ENCODE measurements at places on chromosomes 7 and 10.

DNA sequence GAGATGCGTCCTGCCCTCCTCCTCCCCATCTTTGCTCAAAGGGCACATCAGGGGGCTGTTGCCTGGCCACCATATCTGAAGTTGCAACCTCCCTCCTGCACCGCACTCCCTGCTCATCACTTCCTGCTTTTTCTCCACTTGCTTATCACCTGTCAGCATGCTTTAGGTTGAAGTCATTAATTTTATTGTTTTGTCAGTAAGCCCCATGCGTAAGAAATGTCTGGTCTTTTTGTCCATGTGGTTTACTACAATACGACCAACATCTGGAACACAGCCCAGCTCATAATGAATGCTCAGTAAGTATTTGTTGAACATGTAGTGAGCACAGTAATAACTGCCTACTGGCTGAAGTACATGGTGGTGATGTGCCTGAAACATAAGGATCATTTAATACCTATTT lies 71.6 kb upstream of the GJD4 start:
- peak; percentile 25 for DNase-seq

GRCh38 chr7:30790356-30790755 lies 19.1 kb downstream of the MINDY4 start:
- no peak for DNase-seq

DNA sequence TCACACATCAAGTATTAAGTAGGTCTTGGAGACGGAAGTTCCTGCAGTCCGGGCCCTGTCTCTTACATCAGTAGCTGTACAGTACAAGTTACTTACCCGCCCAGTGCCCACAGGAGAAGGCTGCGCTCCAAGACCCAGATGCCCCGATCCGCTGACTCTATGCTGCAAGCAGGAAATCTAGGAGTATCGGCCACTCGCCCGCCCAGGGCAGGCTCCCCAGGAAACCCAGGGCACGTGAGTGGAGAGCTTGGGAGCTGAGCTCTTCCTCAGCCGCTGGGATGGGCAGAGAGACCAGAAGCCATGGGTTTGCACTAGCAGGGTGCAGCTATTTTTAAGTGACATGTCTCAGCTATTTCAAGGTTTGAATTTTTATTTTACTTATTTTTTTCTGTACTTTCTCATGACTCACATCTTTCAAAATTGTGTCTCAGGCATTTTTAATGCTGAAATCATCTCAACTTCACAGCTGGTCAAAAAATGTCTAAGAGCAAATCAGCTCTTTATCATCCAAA lies 1.9 kb upstream of the GPER1 start:
- peak; percentile 46 for DNase-seq

- DNase-seq: no peak
These were observed 50.5 kb downstream of the MRPL32 start for GRCh38 chr7:42982604-42983115.

GRCh38 chr7:73960548-73960947 lies 67.4 kb upstream of the ELN start:
- no peak for DNase-seq

GRCh38 chr7:36906956-36907635 lies 182.8 kb upstream of the AOAH start:
- no peak for DNase-seq

GRCh38 chr10:78470267-78471103 lies 436.8 kb downstream of the RPS24 start:
- DNase-seq: peak; percentile 19

GRCh38 chr7:644381-645305 lies 81.9 kb upstream of the DNAAF5 start:
- no peak for DNase-seq

DNA sequence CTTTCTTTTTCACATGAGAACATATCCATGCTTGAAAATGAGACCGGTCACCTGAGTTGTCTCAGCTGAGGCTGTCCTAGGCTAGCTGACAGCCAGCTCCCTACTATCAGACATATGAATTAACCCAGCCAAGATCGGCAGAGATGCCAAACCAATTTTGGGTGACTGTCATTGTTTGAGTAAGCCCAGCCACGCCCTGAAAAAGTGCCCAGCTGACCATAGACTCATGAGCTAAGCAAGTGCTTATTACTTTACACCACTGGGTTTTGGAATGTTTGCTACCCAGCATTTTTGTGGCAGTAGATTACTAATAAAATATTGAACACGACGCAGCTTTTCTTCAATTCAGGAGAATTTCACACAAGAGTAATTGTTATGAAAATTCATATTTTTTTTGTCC lies 265.2 kb upstream of the LYZL1 start:
- no peak for DNase-seq

GRCh38 chr10:60453036-60453435 lies 63.4 kb upstream of the ANK3 start:
- DNase-seq: no peak

GRCh38 chr7:1377111-1377909 lies 82.0 kb downstream of the MICALL2 start:
- no peak for DNase-seq

GRCh38 chr10:37860494-37861190 lies 3.2 kb upstream of the ZNF248 start:
- peak; percentile 35 for DNase-seq

DNA sequence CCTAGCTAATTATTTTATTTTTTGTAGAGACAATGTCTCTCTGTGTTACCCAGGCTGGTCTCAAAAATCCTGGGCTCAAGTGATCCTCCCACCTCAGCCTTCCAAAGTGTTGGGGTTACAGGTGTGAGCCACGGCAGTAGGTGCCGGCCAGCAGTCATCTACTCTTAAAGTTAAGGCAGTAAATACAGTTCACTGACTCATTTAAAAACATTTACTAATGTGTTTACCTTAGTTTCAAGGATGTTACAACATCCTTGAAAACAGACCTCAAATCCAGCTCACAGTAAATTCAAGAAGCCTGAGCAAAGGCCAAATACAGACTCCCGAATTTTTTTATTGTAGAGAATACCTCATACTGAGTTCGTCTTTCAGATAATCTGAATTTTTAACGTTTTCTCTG lies 29.6 kb upstream of the ABCB4 start:
- DNase-seq: no peak

Measured in fibroblast of skin of right biceps (primary cell).